ENCODE measurements at places on chromosomes 16 and 17.
A peak's percentile ranks its signal among the peaks of the same experiment; 100 is the strongest.

GRCh38 chr17:13601322-13601775, 380 bp downstream of the HS3ST3A1 start:
- no peak for DNase-seq

GRCh38 chr16:66964049-66964448, 3.0 kb downstream of the CES3 start:
- no peak for DNase-seq

DNA sequence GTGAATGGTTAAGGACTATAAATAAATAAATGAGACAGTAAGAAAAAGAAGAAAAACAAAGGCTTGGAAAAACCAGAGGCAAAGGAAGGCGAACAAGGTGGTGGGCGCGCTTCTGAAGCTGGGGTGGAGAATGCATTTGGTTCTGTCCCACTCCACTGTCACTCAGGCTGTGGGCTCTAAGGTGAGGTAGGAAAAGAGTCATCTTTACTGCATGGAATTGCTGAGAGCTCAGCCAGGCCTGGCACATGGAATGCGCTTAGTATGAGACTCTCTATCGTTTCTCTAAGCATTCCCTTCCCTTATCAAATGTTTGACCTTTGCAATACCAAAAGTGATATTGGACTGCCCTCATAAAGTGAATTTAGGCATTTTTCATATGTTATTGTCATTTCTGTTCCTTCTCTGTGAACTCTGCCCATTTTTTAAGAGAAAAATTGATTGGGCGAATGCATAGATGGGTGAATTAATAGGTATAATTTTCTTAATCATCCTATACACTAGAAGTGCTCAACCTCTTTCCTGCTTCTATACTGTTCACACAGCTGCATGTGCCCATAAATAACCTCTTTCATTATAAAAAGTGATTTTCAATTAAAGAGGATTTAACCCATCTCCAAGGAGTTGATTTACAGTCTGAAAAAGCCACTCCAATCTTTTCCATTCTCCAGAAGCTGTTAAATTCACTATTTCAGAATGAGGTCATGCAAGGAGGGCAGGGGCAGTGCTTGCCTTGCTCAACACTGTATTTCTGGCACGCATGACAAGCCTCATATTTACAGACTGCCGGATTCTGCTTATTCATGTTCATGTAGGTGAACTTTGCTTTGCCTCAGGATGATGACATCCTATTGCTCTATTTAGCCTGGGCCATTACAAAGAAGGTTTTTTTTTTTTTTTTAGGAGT, 87.7 kb downstream of the MYH10 start:
- no peak for DNase-seq

DNA sequence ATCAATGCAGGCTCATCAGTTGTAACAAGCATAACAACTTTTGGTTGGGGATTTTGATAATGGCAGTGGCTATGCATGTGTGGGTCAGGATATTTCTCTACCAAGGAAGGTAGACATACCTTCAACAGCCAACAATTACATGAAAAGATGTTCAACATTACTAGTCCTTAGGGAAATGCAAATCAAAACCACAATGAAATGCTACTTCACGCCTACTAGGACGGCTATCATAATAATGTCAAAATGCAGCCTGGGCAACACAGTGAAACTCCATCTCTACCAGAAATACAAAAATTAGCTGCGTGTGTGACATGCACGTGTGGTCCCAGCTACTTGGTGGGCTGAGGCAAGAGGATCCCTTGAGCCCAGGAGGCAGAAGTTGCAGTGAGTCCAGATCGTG, 7.3 kb upstream of the SLC5A10 start:
- DNase-seq: no peak

DNA sequence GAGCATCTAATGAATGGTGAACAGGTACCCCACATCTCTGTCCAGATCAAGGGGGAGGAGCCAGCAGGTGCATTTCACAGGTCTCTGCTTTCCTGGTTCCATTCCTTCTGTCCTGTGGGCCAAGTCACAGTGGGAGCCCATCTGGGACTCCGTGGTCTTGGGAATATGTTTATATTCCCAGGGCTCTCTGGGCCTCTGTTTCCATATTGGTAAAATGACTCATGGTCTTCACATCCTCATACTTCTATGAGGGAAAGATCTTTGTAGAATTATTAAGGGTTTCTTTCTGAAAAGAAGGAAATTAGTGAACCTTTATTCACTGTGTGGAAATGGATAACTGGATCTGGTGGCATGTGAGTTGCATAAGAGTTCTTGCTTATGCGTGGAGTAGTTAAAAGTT, 6.2 kb downstream of the MYOCD start:
- DNase-seq: no peak

DNA sequence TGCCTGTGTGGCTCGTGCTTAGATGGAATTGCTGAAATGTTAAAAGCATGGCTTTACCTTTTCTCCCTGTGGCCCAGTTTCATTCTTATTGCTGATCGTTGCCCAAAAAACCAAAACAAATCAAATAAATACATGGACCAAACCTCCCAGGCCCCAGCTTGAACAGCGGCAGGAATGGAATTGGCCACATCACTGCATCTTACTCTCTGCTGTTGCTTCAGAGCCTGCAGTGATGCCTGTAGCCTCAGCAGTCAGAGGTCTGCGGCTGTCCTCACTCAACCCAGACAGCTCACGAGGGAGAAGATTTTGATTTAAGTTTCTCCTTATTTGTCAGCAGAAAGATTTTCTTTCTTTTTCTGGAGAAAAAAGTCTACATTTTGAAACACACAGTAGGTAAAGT, 91.5 kb downstream of the NPIPB11 start:
- no peak for DNase-seq

- peak; percentile 27 for DNase-seq
These were observed 9.6 kb downstream of the AP2B1 start for GRCh38 chr17:35596530-35597233.

DNA sequence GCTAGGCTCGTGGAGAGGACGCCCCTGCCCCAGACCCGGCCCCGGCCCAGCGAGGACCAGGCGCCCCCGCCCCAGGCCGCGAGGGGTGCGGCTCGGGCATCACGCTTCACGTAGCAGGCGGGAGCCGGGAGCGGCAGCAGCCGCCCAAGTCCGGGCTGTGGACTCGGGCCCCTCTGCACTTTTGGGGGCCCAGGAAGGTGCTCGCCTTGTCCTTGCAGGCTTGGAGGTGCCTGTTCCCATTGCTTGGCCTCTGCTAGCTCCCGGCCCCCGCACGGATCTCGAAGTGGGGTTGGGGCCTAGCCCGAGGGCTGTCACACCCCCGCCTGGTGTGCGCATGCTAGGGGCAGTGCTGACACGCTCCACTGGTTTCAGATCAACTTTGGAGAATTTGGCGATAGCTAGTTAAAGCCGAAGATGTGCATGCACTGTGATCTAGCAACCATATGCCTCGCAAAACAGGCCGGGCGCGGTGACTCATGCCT, 55.7 kb downstream of the WSB1 start:
- no peak for DNase-seq

DNA sequence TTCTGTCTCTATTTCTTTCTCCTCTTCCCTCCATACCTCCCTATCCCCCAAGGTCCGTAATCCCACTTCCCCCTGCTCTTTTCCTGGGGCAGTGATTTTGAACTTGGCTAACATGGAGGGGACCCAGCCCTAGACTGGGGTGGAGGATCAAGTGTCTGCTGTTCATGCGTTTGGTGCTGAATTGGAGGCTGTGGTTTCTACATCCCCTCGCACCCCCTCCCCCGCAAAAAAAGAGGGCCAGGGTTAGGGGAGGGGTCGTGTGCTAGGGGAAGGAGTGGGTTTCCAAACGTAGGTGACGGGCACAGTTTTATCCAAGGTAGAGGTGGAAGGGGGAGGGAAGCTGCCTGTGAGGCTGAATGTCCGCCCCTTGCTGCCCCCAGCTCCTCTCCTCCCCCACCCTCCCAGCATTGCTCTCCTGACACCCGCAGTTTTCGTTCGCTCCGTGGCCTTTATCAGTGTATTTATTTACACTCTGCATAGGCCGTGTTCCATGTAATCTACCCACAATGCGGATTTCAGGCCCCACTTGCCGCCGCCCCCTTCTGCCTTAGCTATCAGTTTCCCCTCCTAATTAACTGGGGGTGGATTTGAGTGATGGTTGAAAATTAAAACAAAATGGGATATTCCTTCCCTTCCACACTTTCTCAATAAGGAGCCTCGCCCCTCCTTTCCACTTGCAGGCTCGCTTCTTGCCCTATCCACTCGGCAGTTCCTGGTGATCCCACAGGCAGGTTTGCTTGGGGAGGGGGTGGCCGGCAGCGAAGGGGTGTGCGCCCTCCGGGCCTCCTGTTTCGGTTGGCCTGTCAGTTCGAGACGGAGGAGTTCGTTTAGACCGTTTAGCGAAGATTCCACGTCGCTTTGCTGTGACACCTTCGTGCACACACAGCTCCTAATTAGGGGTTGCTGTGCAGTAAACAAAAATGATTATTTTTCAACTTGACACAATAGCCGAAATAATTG, 2.0 kb downstream of the GNAO1 start:
- peak; percentile 38 for DNase-seq

DNA sequence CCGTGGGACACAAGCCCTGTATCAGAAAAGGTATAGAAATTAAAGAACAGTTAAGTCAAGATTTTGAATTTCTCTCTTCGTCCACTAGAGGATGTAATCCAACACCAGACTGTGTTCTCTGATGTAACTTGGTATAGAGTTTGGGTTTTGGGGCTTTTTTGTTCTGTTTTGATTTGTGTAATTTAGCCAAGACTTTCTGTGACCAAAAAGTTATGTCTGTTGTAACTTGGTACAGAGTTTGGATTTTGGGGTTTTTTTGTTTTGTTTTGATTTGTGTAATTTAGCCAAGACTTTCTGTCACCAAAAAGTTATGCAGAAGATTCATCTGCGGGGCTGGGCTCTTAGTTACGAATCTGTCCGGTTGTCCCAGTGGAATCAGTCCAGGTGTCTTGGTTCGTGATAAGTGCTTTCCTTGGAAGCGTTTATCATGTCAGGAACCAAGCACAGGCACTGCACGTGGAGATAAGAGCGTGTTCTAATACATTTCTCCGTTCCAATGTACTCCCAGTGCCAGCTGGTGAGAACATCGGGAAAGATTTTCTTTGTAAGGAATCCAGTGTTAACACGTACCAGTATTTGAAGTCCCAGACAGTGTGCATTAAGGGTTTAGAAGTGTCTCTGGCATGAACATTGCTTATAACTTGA, 44.1 kb upstream of the SEC14L1 start:
- DNase-seq: no peak

GRCh38 chr17:48192321-48192731, 84.8 kb downstream of the SNX11 start:
- DNase-seq: no peak

DNA sequence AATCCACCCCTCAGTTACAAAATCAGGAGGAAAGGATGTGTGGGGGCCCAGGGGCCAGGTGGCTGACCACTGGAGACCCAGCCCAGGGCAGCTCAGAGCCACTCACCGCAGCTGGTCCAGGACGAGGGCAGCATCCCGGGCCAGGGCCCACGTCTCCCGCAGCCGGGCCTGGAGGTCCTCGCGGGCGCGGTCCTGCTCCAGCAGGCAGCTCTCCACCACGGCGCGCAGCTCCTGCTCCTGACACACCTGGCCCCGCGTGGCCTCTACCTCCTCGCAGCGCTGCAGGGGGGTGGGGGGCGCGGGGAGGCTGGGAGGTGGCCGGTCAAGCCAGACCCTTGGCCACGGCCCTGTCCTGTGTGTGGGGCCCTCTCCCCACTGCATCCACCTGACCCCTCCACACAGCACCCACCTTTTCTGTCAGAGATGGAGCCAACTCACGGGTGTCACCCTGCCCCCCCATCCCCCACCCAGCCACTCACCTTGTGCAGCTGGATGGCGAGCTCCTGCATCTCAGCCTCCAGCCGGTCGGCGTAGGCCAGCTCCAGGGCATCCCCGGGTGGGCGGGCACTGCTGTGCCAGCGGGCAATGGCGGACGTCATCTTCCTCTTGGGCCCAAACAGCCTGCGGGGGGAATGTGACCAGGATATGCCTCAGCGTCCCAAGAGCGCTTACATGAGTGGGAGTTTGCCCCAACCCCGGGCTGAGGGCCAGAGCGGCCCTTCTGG, 5.1 kb downstream of the NUDT16L1 start:
- no peak for DNase-seq

- DNase-seq: peak; percentile 39
These were observed at the start of gene CHAD for GRCh38 chr17:50468304-50469207. Gene CHAD (minus strand): TSS chr17:50468880. CDS start chr17:50468813, 67 bp downstream.

GRCh38 chr17:41496803-41497484, 7.2 kb upstream of the KRT36 start:
- peak; percentile 63 for DNase-seq

DNA sequence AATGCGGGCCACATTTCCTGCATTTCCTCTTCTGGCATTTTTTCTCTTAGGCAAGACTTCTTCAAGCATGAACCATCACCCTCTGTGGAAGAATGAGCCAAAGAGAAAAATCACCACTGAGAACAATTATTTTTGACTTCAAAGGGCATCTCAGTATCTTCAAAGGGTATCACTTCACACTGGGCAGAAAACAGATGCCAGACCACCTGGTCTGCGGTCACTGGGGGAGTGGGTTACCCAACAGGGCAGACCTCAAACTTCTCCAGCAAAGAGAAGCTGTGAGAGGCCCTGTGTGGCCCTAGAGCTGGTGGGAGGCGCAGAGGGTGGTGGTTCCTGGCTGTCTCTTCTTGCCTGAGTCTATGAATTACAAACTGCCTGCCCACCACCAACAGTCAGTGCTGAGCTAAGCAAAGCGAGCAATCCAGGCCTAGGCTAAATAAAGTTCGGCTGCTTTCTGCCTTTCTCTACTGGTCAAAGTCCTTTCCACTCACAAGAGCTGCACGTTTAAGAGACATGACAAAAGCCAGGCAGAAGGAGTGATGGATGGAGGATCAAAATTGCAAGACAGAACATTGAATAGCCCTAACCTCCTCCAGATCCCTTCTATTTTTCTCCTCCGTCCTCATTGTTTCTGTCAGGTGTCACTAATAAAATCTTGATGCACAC, 602.7 kb upstream of the CDH5 start:
- no peak for DNase-seq

GRCh38 chr17:74584292-74585060, 7.6 kb downstream of the CD300LD start:
- no peak for DNase-seq

GRCh38 chr17:45150911-45151809, 2.9 kb downstream of the HEXIM1 start:
- no peak for DNase-seq

- no peak for DNase-seq
These were observed 109.8 kb downstream of the GOSR1 start for GRCh38 chr17:30586818-30587595.

DNA sequence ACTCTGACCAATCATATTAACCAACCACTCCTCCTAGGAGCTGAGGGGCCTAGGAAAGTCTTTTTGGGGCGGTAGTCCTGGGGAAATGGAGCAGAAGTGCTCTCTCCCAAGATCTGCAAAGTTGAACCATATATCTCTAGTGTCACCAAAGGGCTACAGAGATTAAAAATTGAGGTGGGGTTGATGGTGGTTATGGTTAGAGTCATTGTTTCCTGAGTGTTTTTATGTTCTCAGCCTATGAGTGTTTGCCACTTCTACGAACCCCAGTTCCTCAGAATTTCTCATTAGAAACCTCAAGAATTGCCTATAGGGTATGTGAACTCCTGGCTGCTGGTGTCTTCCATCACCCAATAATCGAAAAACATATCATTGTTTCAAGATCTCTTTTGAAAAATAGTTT, 217.8 kb downstream of the CDRT15L2 start:
- no peak for DNase-seq

All from nephron progenitor cell (in vitro differentiated cells).